ENCODE measurements at places on chromosomes 3 and 15. TPM values are rescaled to one million over a fixed set of nuclear protein-coding genes. Genes with fewer than 3 reads are reported as not detected.

Gene SLC22A13
- 0.93 TPM for total RNA-seq

Gene SEC22A
- total RNA-seq = 14.9 TPM

Gene MUSTN1
- 1.4 TPM for total RNA-seq

Gene SLC28A1
- total RNA-seq = not detected

Gene CCDC39
- not detected for total RNA-seq

Gene SV2B
- total RNA-seq = 0.20 TPM

Gene SCN11A
- total RNA-seq = not detected

Gene INSYN1
- not detected for total RNA-seq

Gene TRPC1
- 2.1 TPM for total RNA-seq

Gene RBP2
- total RNA-seq = not detected

Gene IL5RA
- not detected for total RNA-seq

Gene USP3
- 58.0 TPM for total RNA-seq

Gene PARP15
- 37.1 TPM for total RNA-seq

Gene FRMD5
- 0.25 TPM for total RNA-seq

Gene NAA80
- total RNA-seq = 29.0 TPM

Gene WDR53
- 23.6 TPM for total RNA-seq

Gene GOLGA8M
- total RNA-seq = 4.4 TPM

Gene LOXL1
- total RNA-seq = 0.70 TPM

Gene ZNF385D
- total RNA-seq = not detected

Gene ASB14
- total RNA-seq = not detected

Gene PGBD4
- 3.8 TPM for total RNA-seq

Gene RGMA
- total RNA-seq = not detected

Gene ADCY5
- total RNA-seq = not detected

Gene TNNC1
- 0.27 TPM for total RNA-seq

Gene NPAP1
- total RNA-seq = not detected

Gene FOXB1
- 1.6 TPM for total RNA-seq

Gene SKOR1
- total RNA-seq = 0.18 TPM

Gene STAC
- not detected for total RNA-seq

Gene CCR8
- total RNA-seq = 12.6 TPM

Gene IQGAP1
- total RNA-seq = 212 TPM

Gene EDEM1
- total RNA-seq = 96.6 TPM

Gene CRBN
- 69.8 TPM for total RNA-seq

Gene TMF1
- 40.6 TPM for total RNA-seq

Gene DUOXA2
- total RNA-seq = not detected

Gene FHIT
- total RNA-seq = 40.6 TPM

Gene ANKRD34C
- total RNA-seq = not detected

Gene RTP1
- not detected for total RNA-seq

Gene A4GNT
- not detected for total RNA-seq

Gene PPP1R14D
- not detected for total RNA-seq

Gene CCR1
- 3.7 TPM for total RNA-seq

Gene SMCO1
- not detected for total RNA-seq

All from T-helper 2 cell treated with Interferon-gamma antibody and Interleukin-4, amounts not matched to agents 100 ng/mL and 5 ng/mL, for 36 hours (primary cell).